ENCODE measurements at places on chromosomes 2 and 18. TPM values are rescaled to one million over a fixed set of nuclear protein-coding genes. Genes with fewer than 3 reads are reported as not detected.

The UNC80 gene
- not detected for total RNA-seq

The MRPL19 gene
- total RNA-seq, result 33.0 TPM

The LIMS2 gene
- 19.6 TPM for total RNA-seq

The BMP10 gene
- total RNA-seq, result not detected

The DTNA gene
- total RNA-seq, result 7.5 TPM

The HNRNPLL gene
- total RNA-seq, result 38.2 TPM

The LGALSL gene
- 5.9 TPM for total RNA-seq

The HOXD4 gene
- total RNA-seq, result 9.4 TPM

The TMEM169 gene
- 0.48 TPM for total RNA-seq

The UGT1A3 gene
- not detected for total RNA-seq

The TCF4 gene
- total RNA-seq, result 552 TPM

The PDK1 gene
- total RNA-seq, result 15.6 TPM

The TMEM17 gene
- 2.2 TPM for total RNA-seq

The ATP6V1B1 gene
- not detected for total RNA-seq

The COLEC11 gene
- 0.65 TPM for total RNA-seq

The LRP1B gene
- under 0.01 TPM for total RNA-seq

The ADI1 gene
- 40.1 TPM for total RNA-seq
